ENCODE measurements at places on chromosomes 11 and 22. TPM values are rescaled to one million over a fixed set of nuclear protein-coding genes. Genes with fewer than 3 reads are reported as not detected.

CCDC88B gene
- 1.7 TPM for polyA plus RNA-seq

CABP4 gene
- polyA plus RNA-seq, result 0.26 TPM

UQCR10 gene
- polyA plus RNA-seq, result 135 TPM

PLAAT4 gene
- 7.1 TPM for polyA plus RNA-seq

ANO3 gene
- polyA plus RNA-seq, result 3.9 TPM

BATF2 gene
- 2.3 TPM for polyA plus RNA-seq

MAJIN gene
- 1.1 TPM for polyA plus RNA-seq

COX8A gene
- polyA plus RNA-seq, result 308 TPM

ANO5 gene
- 6.3 TPM for polyA plus RNA-seq

KCNA4 gene
- 0.12 TPM for polyA plus RNA-seq

DNA sequence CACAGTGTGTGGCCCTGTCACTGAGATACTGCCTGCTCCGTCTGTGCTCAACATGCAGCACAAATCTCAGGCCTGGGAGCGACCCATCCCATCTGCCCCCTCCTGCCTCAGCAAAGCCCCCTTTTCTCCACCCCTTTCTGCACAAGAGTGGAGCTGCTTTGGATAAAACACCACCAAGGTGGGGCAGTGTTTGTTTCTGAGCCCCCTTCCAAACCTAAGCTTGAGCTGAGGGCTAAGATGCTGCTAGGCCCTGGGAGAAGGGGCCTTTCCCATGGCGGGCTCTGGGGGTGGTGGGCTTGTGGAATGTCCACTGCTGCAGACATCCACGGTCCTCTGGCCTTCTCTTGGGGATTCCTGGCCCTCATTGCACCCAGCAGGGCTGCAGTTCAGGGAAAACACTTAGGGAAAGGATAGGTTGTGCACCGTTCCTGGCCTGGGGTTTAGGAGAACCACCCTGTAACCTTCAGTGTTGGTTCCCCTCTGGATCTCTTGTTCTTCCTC, 594.1 kb downstream of the TBC1D22A start:
- no peak for DNase-seq

DNA sequence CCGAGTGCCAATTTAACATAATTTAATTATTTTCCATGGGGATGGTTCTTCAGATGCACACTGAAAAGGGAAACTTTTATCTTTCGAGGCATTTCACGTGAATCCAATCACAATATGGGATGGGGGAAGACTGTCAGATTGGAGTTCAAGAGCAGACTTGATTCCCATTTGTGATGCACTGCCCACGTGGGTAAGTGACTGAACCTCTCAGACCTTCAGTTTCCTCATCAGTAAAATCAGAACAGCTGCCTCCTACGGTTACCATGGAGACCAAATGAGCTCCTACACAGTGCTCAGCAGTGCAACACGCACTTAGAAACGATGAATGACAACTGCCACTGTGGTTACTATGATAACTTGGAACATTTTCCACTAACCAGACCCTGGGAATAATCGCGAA, 21.7 kb downstream of the KIAA0930 start:
- no peak for DNase-seq

- DNase-seq, result peak; percentile 26
These were observed 418.6 kb downstream of the FAM181B start for GRCh38 chr11:82315093-82315492.

DNA sequence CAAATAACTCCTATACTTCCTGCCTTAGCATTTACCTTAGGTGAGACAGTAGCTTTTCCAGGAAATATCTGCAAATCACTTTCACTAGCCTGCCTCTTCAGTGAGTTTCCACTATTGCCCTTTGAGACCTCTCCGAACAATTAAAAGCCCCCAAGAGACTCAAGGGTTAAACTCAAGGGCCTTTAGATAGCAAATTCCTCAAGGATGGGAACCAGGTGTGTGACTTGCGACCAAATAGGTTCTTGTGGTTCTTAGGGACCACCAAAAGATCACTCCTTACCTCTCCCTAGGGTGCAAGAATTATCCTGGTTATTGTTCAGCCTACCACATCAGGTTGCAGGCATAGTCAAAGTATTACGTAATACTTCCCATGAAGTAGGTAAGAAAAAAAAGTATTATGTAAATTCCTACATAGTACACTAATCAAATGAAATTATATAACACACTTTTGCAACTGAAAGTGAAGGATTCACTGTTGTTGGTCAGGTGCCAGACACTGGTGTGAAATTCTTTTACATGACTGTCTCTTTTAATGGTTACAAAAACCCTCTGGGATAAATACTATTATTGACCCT, 1.4 kb upstream of the RDX start:
- DNase-seq, result no peak

DNA sequence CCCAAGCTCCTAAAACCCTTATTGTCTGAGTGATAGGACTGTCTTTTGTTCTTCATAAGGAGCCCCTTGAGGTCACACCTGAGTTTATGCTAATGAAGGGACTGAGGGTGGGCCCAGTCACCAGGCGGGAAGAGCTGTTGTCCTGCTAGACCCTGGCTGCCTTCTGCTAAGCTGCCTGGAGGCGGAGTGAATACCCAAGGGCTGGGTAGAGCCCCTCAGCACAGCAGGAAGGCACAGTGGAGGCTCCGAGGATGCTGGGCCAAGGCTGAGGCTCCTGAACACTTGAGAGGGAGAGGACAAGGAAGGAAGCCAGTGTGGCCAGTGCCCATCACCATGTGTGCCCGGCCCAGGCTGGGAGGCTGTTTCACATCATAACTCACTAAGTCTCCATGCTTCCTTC, 4.8 kb upstream of the PHF21B start:
- DNase-seq, result no peak

- DNase-seq, result no peak
These were observed 51.1 kb upstream of the CABP7 start for GRCh38 chr22:29668673-29669072.

- DNase-seq, result no peak
These were observed 44.0 kb downstream of the FEZ1 start for GRCh38 chr11:125452125-125452470.

DNA sequence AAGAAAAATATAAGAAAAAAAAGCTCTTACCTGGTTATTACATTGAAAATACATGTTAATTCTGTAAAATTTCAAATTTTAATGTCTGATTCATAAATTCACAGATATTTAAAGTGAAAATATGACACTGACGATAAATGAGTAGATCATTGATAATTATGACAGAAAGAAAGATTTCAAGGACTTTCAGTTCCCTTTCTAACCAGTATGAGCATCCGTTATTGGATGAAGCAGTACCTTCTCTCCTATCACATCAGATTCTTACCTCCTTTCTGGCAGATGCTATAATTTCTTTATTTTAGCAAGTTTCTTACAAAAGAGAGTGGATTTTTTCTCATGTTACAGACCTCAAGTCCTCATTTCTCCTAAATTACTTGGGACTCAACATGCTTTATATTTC, 847.3 kb downstream of the JRKL start:
- DNase-seq, result no peak

DNA sequence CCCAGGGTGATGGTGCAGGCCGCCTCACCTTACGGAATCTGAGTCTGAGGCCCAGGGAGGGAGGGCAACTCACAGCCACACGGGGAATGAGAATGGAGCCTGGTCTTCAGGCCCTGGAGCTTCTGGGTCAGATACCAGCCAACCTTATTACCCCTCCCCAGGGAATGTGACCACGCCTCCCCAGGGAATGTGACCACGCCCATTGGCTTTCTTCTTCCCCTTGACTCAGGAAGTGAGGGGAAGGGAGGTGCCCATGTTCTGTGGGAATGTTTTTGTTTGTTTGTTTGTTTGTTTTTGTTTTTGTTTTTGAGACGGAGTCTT, 57.5 kb upstream of the RBFOX2 start:
- DNase-seq, result no peak

GRCh38 chr11:1694064-1694845, 2.7 kb upstream of the KRTAP5-6 start:
- peak; percentile 60 for DNase-seq
